H9 (cell line): ENCODE measurements at places on chromosomes 6 and 20. TPM values are rescaled to one million over a fixed set of nuclear protein-coding genes. Genes with fewer than 3 reads are reported as not detected.

FAM50B gene
- total RNA-seq, result 3.3 and 3.8 TPM in 2 replicates

BTN3A1 gene
- 2.5 and 3.1 TPM in 2 replicates for total RNA-seq

AVP gene
- total RNA-seq, result not detected in 2 replicates

MUC21 gene
- not detected in 2 replicates for total RNA-seq

RIMS4 gene
- total RNA-seq, result 15.5 and 16.3 TPM in 2 replicates

IBTK gene
- total RNA-seq, result 17.1 and 17.8 TPM in 2 replicates

WFDC11 gene
- total RNA-seq, result not detected in 2 replicates

GPX5 gene
- total RNA-seq, result not detected in 2 replicates

TMEM244 gene
- total RNA-seq, result not detected in 2 replicates

GRCh38 chr20:32583581-32584070 lies 1.5 kb downstream of the NOL4L start:
- no peak for DNase-seq

GRCh38 chr20:39960522-39961428 lies 728.3 kb downstream of the MAFB start:
- DNase-seq, result peak; percentile 47

GRCh38 chr6:9121549-9121948 lies 686.2 kb upstream of the SLC35B3 start:
- no peak for DNase-seq

DNA sequence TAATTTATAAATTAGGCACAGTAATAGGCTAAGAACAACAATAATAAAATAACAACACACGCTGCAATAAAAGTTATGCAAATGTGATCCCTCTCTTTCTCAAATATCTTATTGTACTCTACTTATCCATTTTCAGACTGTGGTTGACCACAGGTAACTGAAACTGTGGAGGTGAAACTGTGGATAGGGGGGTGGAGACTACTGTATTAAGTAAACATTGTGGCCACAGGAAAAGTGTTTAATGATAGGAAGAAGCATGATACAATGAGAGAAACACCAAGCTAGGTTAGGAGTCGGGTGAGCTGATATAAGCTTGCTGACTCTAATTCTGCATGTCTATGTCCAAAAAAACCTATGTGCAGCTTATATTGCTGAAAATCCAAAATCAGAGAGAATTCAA lies 23.0 kb downstream of the NHLRC1 start:
- no peak for DNase-seq

DNA sequence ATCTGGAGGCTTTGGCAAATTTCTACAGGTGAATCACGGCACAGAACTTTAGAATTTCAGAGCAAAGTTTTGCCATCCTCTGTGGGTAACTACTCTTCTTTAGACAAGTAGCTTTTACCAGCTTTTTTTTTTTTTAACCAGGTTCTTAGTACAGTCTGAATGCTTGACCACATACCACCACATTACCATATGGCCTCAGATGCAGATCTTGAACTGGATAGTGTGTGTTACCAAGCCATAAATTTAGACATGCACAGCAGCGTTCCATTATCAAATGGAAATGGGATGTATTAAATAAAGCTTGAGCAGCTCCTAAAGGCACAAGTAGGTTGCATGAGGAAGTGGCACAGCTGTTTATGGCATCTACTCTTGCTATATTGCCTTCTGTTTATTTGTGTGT lies 38.3 kb upstream of the PRSS16 start:
- no peak for DNase-seq

GRCh38 chr6:109050447-109051102 lies 44.1 kb downstream of the SESN1 start:
- no peak for DNase-seq

DNA sequence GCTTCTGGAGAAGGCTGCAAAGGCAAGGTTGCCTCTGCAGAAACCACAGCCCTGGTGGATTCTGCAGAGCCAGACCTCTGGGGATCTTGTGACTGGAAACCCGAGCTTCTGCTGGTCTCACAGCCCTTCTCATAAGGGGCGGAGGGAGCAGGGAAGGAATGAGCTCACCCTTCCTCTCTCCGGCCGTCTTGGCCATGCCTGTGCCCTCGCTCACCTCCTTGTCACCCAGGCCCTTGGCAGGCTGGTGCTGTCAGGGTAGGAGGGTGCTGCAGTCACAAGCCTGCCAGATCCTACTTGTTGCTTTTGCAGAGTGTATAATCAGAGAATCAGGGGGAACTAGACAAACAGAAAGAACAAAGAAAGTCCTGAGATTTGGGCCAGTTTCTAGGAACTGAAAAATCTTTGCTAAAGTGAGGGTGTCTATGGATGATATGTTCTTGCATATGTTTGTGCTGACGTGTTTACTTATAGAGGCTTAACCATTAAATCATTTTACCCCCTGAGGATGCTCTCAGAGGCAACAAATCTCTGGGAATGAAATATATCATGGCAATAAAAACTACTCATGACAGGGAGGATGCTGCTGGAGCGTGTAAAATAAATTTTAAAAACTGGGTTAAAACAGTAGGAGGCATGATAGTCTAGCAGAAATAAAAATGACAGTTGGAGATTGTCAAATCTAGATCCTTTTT lies 244.9 kb upstream of the SOX4 start:
- DNase-seq, result peak; percentile 72

DNA sequence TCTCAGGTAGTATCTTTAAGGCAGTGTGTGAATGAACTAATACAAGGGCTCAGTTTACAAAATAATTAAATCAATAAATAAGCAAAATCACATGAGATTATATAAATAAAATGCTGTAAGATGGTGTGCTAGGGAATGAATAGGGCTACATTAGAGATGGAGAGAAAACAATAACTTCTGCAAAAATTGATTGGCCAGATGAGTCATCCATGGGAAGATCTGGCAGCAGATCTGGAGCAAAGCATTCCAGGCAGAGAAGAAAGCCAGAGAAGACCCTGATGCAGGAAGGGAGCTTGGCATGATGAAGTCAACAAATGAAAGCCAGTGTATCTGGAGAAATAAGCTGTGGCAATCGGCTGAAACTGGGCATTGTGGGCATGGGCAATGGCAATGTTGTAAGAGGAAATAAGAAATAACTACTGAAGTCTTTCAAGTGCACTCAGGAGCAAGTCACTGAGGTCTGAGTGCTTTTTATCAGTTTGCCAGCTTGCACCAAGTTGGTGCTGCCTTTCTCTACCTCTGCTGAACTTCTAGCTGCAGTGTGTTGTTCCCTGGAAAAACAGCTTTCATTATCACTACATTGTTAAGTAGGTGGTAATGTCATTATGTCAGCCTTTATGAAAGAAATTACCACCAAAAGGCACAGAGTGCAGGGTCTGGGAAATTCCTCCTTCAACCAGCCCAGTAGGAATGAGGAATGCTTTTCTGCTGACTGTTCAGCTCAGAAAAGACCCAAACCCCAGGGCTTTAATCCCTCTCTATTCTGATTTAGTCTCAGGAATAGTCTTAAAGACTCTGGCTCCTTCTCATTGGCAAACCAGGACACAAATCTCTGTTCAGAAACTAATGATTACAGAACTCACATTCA lies 231.6 kb downstream of the HTR1B start:
- DNase-seq, result no peak

- no peak for DNase-seq
Measured at GRCh38 chr6:167113935-167114910, 8.7 kb upstream of the CCR6 start.

- DNase-seq, result no peak
Measured at GRCh38 chr6:75480425-75480824, 13.2 kb downstream of the FILIP1 start.

DNA sequence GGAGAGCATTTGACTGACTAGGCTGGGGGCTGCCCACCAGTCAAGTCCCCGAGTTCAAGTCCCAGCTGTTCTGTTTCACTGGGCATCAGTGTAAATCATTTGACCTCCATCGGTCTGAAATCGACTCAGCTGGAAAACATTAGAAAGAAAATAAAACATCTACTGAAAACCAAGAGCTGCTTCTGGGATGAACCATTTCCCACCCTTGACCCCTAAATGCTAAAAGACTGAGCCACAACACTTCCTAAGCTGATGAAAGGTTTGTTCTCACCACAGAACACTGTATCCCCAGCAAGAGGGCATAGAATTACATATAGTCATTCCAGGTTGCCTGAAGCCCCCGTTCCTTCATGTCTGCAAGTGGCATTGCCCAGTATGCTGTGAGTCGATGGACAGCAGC lies 237.0 kb upstream of the TAB2 start:
- DNase-seq, result no peak

- no peak for DNase-seq
Measured at GRCh38 chr6:52312461-52312860, 27.9 kb upstream of the MCM3 start.

DNA sequence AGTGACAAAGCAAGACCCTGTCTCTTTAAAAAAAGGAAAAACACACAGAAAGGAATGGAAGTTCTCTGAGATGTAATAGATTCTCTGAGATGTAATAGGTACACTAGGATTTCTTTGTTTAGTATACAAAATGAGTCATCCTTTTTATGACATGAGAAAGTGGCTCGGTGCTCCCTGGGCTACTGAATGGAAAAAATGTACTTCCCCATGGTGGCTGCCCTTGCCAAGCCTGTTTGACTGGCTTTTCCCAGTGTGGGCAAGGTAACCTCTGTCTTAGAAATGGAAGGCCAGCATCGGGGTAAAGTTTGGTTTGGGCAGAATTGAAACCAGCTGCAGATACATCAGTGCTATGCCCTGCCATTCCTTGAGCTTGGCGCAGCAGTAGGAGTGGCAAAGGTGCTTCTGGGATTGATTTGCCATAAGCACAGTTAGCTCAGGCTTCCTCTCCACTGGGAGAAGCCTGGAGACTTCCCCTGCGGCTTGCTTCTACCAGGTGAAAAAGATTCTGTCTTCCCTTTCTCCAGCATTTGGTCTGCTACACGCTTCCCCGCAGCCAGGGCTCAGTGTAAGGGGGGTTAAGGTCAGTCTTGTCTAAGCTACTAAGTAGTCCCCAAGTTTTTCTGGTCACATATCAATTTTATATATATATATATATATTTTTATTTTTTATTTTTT lies 24.5 kb downstream of the ARFGEF2 start:
- DNase-seq, result no peak

DNA sequence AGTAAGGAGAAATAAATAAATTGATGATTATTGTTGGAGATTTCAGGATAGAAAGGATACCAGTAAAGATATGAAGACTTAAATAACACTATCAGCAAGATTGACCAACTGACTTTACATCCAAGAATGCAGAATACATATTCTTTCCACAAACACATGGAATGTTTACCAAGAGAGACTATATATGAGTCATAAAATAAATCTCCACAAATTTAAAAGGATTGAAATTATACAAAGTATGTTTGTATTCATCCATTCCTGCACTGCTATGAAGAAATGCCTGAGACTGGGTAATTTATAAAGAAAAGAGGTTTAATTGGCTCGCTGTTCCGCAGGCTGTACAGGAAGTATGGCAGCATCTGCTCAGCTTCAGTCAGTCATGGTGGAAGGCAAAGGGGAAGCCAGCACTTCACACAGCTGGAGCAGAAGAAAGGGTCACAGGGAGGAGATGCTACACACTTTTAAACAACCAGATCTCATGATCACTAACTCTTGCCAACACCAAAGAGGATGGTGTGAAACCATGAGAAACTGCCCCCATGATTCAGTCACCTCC lies 56.7 kb upstream of the TNFRSF21 start:
- DNase-seq, result no peak

GRCh38 chr6:40688214-40688761 lies 101.1 kb upstream of the LRFN2 start:
- no peak for DNase-seq

DNA sequence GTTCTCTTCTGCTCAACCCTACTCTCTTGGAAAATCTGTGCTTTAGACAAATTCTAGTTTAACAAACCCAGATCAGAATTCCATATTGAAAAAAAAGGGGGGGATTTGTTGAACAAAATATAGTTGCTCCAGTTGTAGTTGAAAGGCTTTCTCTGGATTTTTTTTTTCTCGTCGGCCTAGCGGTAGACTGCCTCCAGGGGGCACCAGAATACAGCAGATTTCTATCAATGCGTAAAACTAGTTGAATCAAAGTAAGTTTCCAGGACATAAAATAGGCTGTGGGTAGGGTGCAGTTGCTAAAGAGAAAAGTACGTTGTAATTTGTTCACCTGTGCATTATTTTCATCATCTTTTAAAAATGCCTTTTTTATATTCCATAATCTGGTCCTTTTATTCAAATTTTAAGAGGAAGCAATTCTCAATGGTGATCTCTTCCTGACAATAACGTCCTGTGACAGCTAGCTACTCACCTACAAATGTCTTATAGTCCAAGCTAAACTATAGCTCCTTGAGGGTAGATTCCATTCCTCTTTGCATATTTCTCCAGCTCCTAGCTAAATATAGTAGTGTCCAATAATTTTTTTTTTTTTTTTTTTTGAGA lies 105.4 kb downstream of the PERP start:
- no peak for DNase-seq

DNA sequence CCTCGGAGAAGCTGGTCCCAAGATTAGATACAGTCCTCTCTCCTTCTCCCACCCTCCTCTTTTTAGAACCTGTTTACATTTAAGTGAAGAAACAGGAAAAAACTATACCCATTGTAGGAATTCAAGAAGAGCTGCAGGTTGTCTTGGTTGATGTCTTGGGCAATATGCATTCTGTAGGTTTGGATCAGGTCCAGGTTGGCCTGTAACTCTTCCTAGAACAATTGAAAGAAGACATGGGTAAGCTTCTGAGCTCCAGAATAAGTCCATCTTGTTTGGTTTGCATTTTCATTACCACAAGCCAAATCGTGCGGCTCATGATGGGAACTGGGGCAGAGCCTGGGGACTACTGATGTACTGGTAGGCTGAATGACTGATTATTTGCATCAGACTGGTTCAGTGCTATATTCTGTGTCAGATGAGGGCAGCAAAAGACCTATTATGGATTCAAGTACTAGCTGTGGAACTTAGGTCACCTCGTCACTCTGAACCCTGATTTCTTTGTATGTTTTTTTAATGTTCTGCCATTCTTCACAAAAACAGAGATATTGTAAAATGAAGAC lies 20.3 kb upstream of the SLA2 start:
- DNase-seq, result no peak

DNA sequence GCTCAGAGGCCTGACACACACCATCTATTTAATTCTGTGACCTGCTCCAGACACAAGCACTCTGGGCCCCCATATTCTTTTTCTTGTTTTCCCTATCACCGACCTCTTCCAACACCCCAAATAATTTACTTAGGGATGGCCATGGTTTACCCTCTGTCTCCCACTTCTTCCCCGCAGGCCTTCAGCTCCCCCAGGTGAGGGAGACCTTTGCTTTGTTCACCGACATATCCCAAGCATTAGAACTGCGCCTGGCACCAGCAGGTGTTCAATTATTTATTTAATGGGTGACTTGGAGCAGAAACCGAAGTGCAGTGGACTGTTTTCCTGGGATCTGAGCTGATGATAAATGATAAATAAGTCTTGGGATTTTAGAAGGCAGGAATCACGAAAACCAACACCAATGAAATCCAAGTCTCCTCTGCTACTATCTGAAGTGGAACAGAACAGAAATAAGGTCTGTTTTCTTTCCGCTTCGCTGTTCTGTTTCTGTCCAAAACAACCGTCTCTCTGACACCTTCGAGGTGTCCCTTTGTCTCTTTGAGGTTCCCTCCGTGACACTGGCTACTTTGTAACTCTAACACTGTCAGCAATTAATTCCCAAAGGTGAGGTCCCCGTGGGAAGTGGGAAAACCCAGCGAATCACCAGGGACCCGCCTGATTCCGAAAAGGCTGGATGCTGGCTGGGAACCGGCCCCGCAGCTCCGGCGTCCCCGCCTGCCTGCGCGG lies 1.1 kb upstream of the RIN2 start:
- DNase-seq, result no peak

- DNase-seq, result no peak
Measured at GRCh38 chr6:72624557-72625160, 2.8 kb downstream of the KCNQ5 start.
